ENCODE measurements at places on chromosomes 12 and 14. TPM values are rescaled to one million over a fixed set of nuclear protein-coding genes. Genes with fewer than 3 reads are reported as not detected.

ZC2HC1C gene
- total RNA-seq = 1.5 TPM

CEBPE gene
- total RNA-seq = not detected

SAMD15 gene
- 0.33 TPM for total RNA-seq

SERPINA3 gene
- 7.2 TPM for total RNA-seq

FOXN4 gene
- not detected for total RNA-seq

TMBIM4 gene
- 69.2 TPM for total RNA-seq

RBP5 gene
- total RNA-seq = 0.26 TPM

LRFN5 gene
- 3.6 TPM for total RNA-seq

ENDOU gene
- 0.17 TPM for total RNA-seq

LALBA gene
- total RNA-seq = not detected

EAPP gene
- total RNA-seq = 49.1 TPM

ESR2 gene
- total RNA-seq = 0.66 TPM

CLECL1 gene
- not detected for total RNA-seq

P2RX2 gene
- total RNA-seq = not detected

MIPOL1 gene
- 8.6 TPM for total RNA-seq

GLIPR1L2 gene
- total RNA-seq = 0.33 TPM

DHH gene
- under 0.01 TPM for total RNA-seq

B3GNT4 gene
- total RNA-seq = 0.33 TPM

DDX47 gene
- 41.9 TPM for total RNA-seq

PRR4 gene
- 0.77 TPM for total RNA-seq

FITM1 gene
- under 0.01 TPM for total RNA-seq

KERA gene
- not detected for total RNA-seq

CLEC1A gene
- total RNA-seq = not detected

PAN2 gene
- total RNA-seq = 18.5 TPM

RD3L gene
- not detected for total RNA-seq

ABCD4 gene
- 26.2 TPM for total RNA-seq

FAM181A gene
- not detected for total RNA-seq

KRT76 gene
- total RNA-seq = not detected

KRT78 gene
- not detected for total RNA-seq

OVCH1 gene
- 0.51 TPM for total RNA-seq

ACSM4 gene
- not detected for total RNA-seq

ART4 gene
- not detected for total RNA-seq

SERPINA9 gene
- not detected for total RNA-seq

LUM gene
- 217 TPM for total RNA-seq

TAS2R9 gene
- total RNA-seq = not detected

TMPRSS12 gene
- not detected for total RNA-seq

ATXN3 gene
- total RNA-seq = 63.3 TPM

PPP4R3A gene
- total RNA-seq = 88.0 TPM

TCL1B gene
- total RNA-seq = not detected

TSPAN19 gene
- total RNA-seq = not detected

CCDC196 gene
- not detected for total RNA-seq

TAMALIN gene
- total RNA-seq = 12.1 TPM

VDR gene
- 9.8 TPM for total RNA-seq

PHC1 gene
- 15.2 TPM for total RNA-seq

OR4E2 gene
- total RNA-seq = not detected

DPF3 gene
- 13.7 TPM for total RNA-seq

GPR135 gene
- total RNA-seq = 3.0 TPM

BTG1 gene
- 13.4 TPM for total RNA-seq

LRP1 gene
- total RNA-seq = 464 TPM

CCDC85C gene
- total RNA-seq = 9.6 TPM

NYNRIN gene
- 8.2 TPM for total RNA-seq

GPD1 gene
- not detected for total RNA-seq

NOXRED1 gene
- 0.26 TPM for total RNA-seq

All from fibroblast of lung (primary cell).